ENCODE measurements at places on chromosomes 3 and 15.

- DNase-seq: no peak
Measured at GRCh38 chr15:29573197-29573838, 248.9 kb downstream of the TJP1 start.

- no peak for DNase-seq
Measured at GRCh38 chr3:189724356-189724755, 93.2 kb downstream of the TP63 start.

DNA sequence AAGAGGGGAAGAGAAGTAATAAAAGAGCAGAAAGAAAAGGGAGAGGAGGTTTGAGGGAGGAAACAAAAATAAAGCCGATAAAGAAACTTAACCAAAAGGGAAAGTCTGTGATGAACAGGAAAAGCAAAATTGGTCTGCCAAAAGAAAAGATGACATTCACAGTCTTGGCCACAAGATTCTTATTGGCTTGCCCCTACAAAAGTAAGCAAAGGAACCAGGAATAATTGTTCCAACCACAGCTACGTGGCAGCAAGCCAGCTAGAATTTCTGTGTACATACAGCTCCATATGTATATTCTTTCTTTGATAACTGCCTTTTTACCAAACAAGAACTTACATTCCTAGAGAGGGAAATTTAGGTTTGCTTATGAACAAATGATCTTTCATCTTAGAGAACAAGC, 79.6 kb downstream of the MLH1 start:
- no peak for DNase-seq

- DNase-seq: no peak
Measured at GRCh38 chr3:143427631-143428030, 308.1 kb downstream of the CHST2 start.

DNA sequence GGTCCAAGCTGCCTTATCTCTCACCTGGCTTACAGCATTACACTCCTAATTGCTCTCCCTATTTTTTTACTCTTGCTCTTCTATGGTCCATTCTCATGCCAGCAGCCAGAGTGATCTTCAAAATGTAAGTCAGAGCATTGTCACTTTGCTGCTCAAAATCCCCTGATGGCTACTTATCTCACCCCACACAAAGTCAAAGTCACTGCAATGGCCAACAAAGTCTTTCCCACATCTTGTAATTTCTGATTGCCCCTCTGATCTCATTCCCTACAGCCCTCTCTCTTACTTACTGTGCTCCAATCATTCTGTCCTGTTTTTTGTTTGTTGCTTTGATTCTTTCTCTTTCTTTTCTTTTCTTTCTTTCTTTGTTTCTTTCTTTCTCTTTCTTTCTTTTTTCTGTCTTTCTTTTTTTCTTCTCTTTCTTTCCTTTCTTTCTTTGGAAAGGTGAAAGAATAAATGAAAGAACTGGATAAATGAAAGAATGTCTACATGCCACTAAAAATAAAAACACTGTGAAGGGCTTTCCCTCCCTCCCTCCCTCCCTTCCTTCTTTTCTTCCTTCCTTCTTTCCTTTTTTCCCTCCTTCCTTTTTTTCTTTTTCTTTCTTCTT, 34.9 kb upstream of the TIPARP start:
- no peak for DNase-seq

DNA sequence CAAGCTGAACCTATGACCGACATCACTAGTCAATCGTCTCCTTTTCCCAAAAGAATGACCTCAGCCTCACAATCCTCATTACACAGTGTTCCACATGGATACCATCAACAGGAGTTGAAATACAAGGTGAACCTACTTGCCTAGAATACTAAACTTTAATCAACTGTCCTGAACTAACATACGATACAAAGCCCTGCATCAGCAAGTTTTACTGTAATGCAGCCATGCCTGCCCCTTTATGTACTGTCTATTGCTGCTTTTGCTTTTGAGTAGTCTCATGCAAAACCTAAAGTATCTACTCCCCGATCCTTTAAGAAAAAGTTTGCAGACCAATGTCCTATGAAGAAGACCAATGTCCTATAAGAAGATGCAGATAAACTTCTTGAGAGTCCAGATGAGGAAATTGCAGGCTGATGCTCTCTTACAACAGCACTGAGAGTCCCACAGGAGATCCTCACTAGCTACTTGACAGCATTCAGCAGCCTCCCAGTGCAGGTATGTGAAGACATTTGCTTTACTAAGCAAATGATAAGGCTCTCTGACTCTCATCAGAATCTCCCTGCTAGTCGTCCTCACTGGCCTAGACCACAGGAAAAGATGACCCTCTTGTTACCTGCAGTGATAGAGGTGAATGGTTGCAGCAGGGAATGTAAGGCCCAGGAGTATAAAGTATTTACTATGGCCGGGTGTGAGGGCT, 23.6 kb downstream of the SUCLG2 start:
- no peak for DNase-seq

- no peak for DNase-seq
Measured at GRCh38 chr3:48662753-48663488, at the start of gene CELSR3. Gene CELSR3 (minus strand): TSS chr3:48662886. CDS start chr3:48662634, 252 bp downstream.

- no peak for DNase-seq
Measured at GRCh38 chr3:151818361-151818760, 4.4 kb downstream of the AADAC start.

DNA sequence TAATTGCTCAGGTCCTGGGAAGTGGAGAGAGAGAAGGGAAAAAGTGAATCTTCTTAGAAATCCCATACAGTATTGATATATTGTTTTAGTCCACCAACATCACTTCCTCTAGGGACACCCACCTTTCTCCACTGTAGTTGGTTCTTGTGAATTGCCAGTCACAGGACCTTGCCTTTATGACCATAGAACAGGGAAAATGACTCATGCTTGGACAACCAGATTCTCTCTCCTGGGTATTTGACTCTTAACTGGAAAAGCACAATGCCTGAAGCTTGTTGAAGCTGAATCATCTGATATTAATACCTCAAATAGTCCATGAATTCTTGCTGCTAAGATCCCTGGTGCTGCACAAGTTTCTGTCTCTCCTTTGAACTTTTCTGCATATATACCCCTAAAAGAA, 32.5 kb upstream of the DCLK3 start:
- no peak for DNase-seq

DNA sequence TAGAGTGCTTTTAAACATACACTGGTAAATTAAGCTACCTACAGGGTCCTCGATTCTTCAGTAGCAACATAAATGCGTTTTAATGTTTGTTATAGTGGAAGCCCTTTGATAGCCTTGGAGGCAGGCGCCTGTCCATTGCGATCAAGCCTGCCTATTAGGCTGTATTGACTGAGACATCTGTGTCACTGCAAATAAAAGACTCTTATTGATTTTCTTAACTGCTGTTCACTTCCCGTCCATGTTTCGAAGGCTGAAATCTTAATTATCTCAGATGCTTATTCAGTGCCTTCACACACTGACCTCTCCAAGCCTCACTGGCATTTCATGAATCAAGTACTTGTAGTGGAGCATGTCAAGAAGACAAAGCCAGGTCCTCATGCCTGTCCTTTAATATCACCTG, 51.1 kb downstream of the MAP2K5 start:
- no peak for DNase-seq

- no peak for DNase-seq
Measured at GRCh38 chr15:88477904-88478303, 10.4 kb downstream of the MRPS11 start.

DNA sequence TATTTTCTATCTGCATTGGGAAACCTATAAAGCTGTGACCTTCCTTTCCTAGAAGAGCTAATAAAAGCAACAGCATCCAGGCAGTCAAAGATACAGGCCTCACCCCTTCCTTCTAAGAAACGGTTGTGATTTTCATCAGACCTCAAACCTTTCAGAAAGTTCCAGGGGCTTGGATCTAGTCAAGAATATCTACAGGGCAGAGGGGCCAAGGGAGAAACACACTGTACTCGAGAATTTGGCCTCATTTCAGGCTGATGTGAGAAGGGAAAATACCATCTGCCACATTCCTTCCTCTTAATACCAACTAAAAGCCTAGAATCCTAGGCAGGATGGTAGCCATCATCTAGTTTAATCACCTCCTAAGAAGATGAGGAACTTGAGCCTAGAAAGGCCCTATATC, 24.5 kb upstream of the BCL6 start:
- DNase-seq: no peak

DNA sequence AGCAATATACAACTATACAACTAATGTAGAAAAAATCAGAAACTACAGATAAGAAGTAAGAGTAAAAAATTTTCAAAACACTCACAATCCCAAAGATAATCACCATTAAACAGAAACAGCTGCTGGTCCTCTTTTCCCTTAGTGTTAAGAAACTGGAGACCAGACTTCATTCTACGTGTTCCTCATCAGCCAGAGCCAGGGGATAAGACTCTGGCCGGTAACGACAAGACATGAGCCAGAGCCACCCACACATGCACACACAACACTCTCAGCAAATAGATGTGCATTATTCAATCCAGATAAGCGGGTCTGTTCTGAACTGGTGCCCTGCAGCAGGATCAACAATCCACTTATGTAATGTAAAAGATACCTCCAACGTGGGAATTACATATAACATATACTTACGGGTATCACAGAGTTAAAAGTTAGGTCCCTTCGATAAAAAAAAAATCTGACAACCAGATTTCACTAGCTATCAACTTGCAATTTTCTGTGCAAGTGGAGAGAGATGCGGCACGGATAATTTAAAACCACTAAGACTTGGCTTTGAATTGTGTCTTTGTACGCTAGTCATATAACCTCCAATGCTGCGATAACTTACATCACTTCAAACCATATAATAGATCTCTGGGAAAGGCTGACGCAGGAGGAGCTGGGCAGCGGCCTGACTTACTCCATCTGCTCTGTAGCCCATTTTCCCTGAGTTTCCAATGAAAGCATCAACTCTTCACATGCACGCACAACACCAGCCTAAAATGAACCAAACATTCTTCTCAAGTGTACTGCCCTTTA, 17.8 kb downstream of the PRICKLE2 start:
- no peak for DNase-seq

DNA sequence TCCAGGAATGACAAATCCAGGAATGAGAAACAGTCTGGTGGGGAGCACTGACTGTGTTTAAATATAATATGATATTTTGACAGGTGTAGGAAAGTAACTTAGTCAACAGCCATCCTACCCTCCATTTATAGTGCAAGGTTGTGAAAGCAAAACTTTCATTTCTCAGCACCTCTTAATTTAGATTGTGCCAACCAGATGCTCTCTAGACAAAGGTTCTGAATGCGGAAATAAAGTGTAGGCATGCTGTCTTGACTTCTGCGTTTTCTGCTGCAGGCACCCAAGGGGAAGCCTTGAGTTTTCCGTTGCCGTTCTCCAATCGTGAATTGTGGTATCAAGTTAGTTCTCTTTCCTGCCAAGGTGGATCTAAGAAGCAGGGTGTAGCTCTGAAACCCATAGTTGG, 261.9 kb upstream of the SUCLG2 start:
- DNase-seq: no peak

DNA sequence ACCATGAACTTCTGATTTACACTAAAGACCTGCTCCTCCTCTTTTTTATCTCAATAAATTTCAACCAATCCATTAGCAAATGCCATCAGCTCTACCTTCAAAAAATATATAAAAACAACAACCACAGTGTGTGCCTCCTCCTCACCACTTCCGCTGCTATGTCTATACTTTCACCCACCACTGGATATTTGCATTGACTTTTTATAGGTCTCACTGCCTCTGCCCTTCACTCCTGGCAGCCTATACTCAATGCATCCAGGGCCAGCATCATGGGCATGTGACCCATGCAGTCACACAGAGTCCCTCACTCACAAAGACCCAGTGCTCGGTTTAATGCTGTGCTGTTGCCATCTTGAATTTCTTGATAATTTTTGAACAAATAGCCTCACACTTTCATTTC, 53.5 kb upstream of the CCDC54 start:
- DNase-seq: no peak

- no peak for DNase-seq
Measured at GRCh38 chr3:157051055-157051454, 108.9 kb downstream of the CCNL1 start.

DNA sequence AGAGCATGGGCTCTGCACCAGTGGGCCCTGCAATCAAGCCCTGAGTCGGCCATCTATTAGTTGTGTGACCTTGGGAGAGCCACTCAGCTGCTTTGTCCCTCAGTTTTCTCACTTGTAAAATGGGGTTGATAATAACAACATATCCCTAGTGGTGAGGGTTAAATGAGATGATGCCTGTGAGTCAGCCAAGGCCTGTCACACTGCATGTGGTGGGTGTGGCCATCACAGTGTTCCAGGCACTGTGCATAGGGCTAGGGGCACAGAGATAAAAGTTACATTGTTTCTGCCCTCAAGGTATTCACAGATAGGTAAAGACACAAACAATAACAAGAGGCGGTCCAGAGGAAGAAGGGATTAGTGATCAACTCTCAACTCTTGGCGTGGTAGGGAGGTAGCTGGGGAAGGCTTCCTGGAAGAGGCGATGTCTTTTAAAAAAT, 19.5 kb downstream of the SMAD6 start:
- DNase-seq: no peak

- no peak for DNase-seq
Measured at GRCh38 chr3:47158208-47158607, 5.7 kb downstream of the SETD2 start.

- DNase-seq: no peak
Measured at GRCh38 chr3:192861972-192862371, 55.7 kb downstream of the MB21D2 start.

GRCh38 chr3:79534727-79535126, 233.1 kb downstream of the ROBO1 start:
- no peak for DNase-seq

DNA sequence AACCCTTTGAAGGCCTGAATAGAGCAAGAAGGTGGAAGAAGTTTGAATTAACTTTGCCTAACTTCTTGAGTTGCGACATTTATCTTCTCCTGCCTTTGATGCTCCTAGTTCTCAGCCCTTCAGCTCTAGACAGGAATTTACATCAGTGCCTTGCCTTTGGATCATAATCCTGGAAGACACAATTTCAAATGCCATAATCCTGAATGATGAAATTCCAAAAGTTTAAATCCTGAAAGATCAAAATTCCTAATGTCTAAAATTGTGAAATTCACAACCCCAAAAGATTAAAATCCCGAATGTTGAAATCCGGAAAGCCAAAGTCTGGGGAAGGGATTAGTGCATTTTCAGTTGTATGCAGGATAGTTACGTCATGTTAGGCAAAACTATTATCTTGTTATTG, 166.6 kb upstream of the PDZRN3 start:
- DNase-seq: no peak

DNA sequence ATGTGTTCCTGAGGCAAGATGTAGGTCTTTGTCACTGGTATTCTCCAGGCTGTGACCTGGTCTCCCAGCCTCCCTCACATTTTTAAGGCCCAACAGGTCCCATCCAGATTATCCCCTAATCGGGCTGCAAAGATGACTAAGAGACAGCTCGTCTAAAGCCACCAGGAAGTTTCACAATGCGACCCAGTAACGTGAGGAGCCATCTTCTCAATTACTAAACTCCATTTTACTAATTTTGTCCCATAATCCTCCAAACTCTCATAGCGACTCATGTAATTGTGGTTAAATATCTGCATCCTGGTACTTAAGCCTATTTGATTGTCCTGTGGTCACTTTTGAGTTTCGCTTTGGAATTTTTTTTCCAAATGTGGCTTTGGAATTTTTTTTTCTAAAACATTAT, 8.7 kb upstream of the PLA2G4F start:
- DNase-seq: no peak

DNA sequence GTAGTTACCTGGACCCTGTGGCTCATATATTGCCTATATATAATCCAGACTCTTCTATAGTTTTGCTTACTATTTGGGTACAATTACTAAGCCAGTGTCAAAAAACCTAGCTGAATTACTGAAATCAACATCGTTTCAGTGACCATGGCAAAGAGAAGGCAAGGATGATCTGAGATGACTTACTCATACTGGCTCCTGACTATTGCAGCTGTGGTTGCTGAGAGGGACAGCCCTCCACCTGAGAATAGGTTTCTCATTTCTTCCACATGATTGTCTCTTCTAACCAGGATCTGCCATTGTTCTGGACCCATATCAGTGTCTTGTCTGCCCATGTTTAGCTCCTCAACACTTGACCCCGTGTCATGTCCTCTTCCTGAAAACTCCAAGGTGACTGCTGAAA, 30.2 kb downstream of the CASR start:
- no peak for DNase-seq

All from activated naive CD4-positive, alpha-beta T cell (primary cell).